Fibroblast of pulmonary artery (primary cell): ENCODE measurements at places on chromosomes 13 and 19.

- peak; percentile 21 for DNase-seq
Observed at GRCh38 chr13:84121456-84121855, 239.2 kb upstream of the SLITRK1 start.

DNA sequence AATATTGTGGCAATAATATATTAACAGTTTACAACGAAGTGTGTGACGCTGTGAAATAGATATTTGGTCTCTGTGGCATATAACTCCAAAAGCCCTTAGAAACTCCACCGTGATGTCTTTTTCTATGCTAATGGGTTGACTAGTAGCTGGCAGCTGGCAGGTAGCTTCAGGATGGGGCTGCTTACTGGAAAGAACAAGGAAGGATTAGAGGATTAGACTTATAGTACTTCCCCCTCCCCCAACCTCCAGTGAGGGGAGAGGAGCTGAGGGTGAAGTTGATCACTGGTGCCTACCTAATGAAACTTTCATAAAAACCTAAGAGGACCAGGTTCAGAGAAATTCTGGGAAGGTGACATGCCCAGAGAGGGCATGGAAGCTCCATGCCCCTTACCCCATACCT lies 9.8 kb downstream of the ZNF229 start:
- no peak for DNase-seq

- no peak for DNase-seq
Observed at GRCh38 chr13:114072421-114072820, 60.0 kb downstream of the RASA3 start.

GRCh38 chr13:23811366-23812062 lies 77.7 kb downstream of the MIPEP start:
- no peak for DNase-seq

- DNase-seq, result peak; percentile 83
Observed at GRCh38 chr19:6723108-6723618, 2.7 kb upstream of the C3 start.

DNA sequence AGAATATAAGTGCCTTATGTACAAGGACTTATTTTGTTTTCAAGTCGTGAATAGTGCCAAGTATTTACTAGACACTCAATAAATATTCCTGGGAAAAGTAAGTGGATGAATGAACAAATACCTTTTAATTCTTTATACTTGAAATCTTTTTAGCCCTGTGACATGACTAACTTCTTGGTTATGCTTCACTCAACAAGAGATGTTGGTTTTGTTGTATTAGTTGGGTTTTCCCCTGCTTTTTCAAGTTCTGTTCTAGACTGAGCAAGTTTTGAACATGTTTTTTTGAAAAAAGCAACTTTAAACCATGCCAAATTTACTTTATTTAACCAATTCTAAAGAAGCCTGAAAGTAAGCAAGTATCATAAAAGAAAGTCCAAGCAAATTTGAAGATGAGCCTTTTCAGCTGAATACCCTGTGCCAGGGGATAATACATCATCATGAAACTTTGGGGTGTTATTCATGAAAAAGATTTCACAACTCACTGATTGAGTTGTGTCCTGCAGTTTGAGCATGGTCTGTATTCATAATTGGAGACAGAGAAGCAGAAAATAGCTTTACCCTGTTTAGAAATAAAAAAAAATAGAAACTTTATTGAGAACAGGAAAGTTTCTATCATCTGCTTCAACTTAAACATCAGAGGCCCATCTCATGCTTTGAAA lies 11.1 kb downstream of the LMO7 start:
- DNase-seq, result no peak

- DNase-seq, result no peak
Observed at GRCh38 chr19:42130254-42130573, 2.0 kb downstream of the POU2F2 start.

- no peak for DNase-seq
Observed at GRCh38 chr13:25371158-25371874, 458 bp upstream of the ATP8A2 start.

DNA sequence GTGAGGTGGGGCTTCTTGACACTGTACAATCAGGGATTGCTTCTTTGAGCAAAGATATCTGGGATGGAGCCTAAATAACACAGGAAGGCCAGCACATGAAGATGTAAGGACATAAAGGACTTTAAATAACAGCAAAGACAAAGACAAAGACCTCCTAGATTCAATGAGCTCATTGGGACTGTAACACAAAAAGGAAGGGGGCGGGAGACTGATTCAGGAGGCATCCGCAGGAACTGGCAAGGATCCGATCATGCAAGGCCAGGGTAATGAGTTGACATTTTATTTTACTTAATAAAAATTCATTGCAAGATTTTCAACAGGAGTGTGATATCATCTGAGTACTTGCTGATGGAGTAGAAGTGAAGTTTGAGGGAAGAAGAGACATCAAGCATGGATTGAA lies 121.5 kb downstream of the LHFPL6 start:
- peak; percentile 23 for DNase-seq
